Stimulated activated CD4-positive, alpha-beta T cell treated with anti-CD3 and anti-CD28 coated beads, TNF-alpha, amount 100 ng/mL, for 48 hours (primary cell): ENCODE measurements at places on chromosomes 12 and 14.

- DNase-seq = no peak
Observed at GRCh38 chr14:104427131-104427851, 152.3 kb upstream of the C14orf180 start.

DNA sequence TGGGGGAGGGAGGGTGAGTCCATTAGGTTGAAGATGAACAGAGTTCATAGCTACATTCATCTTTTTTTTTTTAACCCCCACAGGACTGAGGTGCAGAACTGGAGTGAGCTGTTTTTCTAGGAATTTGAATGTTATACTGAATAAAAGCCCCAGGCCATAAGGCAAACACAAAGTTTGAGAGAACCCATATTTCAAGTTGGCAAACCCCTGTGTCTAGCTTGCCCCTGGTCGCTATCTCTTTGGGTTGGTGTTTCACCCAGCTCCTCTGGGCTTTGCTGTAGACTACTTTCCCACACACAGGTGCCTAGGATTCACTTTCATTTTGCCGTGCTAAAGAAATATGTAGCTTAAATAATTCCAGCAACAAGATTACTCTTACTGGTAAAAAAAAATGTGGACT lies 5.2 kb upstream of the LMO3 start:
- no peak for DNase-seq

DNA sequence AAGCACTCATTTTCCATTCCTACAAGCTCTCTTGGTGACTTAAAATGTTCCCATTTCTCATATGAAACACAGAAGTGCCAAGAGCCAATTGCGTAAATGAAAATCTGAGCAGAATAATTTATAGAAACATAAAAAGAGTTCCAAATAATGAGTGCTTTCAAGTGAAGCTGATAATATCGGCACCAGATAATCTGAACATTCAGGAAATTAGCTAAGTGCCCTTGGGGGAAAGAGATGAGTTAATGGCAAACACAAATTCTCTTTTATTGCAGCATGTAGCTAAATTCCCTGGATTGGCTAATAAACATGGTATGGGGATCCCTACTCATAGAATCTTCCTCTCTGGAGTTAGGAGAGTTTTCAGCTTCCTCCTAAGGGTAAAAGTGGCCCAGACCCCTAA lies 46.7 kb downstream of the DAD1 start:
- DNase-seq = no peak

- DNase-seq = no peak
Observed at GRCh38 chr12:91099341-91099740, 12.0 kb downstream of the LUM start.

DNA sequence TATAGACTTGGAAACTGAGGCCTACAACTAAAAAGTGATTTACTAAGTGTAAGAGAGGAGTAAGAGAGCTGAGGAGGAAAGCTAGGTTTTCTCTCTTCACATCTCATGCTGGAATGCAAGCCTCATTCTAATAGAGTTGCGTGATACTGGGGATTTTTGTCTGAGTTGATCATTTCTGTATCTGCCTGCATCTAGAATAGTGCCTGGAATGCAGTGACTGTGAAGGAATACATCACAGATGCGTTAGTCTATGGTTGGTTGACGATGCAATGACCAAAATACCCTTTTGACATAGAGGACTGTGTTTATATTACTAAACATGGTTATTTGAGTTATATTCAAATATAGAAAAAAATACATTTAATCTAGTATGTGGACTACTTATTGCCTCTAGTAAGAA lies 9.2 kb upstream of the TMEM117 start:
- no peak for DNase-seq

- DNase-seq = no peak
Observed at GRCh38 chr12:11877869-11878780, 192.6 kb upstream of the BCL2L14 start.

DNA sequence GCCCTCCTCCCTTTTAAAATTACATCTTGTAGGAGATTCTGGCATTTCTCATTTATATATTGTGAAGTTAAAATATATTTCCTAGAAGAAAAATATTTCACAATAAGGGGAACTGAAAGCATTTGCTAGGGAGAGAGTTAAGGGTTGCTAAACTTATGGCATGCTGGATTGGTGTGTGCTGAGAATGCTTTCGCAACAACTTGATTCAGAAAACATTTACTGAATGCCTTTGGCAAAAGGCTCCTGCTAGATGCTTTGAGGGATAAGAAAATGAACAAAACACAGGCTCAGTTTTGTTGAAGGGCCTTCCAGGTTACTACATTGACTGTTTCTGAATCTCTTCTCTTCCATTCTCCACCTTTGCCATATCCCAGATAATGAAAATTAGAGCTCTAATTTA lies 67.5 kb downstream of the DIP2B start:
- DNase-seq = no peak

DNA sequence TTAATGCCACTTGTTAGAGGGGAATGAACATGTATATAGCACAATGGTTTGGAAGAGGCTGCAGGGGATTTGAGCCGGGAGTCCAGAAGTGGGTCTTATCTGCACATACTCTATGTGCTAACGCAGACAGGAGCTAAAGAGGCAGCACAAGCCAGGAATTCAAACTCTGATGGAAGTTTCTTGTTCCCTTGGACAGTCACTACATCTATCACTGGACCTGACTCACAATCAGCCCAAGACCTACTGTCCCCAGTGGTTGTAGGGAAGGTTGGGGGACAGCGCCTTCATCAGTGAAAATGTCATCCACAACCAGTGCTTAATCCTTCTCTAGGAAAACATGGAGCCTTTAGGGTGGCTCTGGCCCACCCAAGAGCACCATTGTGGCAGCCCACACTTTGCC lies 107.8 kb downstream of the GCH1 start:
- no peak for DNase-seq

DNA sequence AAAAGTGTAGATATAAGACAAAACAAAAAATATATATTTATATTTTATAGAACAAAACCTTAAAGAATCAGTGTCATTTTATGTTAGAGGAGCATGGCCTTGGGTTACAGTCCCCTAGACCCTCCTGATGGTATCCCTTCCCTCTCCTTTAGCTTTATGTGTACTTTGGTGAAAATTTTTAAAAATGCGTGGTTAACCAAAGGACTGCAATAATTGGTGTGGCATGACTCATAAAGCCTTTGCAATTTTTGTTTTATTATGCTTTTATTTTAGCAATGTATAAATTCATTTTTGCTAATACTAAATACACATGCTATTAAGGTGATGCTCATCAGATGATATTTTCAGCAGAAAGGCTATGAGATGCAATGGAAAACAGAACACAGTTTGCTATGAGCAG lies 264.4 kb downstream of the SYT1 start:
- no peak for DNase-seq

- no peak for DNase-seq
Observed at GRCh38 chr14:98903371-98903770, 368.6 kb downstream of the BCL11B start.

DNA sequence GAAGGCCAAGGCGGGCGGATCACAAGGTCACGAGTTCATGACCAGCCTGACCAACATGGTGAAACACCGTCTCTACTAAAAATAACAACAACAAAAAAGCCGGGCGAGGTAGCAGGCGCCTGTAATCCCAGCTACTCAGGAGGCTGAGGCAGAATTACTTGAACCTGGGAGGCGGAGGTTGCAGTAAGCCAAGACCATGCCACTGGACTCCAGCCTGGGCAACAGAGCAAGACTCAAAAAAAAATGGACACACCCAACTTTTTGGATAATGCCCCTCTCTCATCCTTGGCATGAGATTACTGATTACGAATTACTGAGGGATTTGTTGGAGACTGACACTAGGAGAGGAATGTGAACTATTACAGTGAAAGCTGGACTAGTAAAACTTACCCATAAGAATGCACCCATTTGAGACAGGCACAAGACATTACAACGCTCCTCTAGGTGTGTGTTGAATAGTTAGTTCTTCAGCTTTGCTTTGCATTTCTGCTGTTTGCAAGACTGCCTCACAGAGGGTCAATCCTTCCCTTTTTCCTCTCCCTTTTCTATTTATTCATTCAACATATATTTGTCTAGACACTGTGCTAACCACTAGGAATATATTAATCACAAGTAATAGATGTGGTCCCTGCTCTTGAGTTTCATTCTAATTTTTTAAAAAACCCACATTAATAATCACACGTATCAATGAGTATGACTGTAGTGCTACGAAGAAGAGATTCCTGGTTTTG lies 46.0 kb upstream of the OR5AU1 start:
- DNase-seq = no peak

DNA sequence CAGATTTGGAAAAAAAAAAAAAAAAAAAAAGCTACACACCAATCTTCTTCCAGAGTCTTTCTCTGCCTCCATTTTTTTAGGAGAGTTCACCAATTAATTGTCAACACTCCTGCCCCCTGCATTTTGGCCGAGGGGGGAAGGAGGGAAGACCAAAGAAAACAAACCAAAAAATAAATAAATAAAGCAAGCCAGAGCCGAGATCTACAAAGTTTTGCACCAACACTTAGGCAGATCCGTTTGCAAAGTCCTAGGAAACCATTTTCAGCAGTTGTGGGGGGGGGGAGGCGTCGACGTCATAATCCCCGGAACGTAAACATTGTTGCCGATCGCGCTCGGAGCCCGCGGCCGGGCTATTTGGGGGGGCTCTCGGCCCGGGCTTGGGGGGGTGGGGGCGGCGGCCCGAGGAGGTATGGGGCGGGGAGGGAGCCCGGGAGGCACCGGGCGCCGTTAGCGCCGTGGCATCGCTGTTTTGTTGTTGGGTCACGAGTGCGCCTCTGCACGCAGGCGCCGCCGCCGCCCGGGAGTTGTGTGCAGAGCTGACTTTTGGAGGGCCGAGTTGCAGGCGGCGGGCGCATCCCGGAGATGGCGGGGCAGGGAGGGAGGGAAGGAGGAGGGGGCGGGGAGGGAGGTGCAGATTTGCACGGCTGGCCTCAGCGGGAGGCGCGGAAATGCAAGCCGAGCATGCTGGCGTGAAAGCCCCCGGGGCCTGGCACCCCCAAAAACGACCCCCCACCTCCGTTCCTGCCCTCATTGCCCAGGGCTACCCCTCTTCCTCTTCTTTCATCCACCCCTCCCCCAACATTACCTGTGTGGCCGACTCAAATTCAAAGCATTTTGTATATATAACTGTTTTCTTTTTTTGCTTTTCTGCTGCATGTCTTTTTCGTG lies 598 bp downstream of the KDM2B start:
- peak; percentile 65 for DNase-seq

DNA sequence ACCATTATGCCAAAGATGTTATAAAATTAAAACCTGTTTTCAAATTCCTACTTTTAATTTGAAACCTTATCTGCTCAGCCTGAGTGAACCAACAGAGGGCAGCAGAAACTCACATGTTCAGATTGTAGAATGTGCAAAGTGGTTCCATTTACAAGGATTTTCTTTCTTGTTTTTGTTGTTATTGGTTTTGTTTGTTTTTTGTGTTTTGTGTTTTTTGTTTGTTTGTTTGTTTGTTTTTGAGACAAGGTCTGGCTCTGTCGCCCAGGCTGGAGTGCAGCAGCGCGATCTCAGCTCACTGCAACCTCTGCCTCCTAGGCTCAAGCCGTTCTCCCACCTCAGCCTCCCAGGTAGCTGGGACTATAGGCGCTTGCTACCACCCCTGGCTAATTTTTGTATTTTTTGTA lies 22.8 kb upstream of the GARIN2 start:
- no peak for DNase-seq

GRCh38 chr14:75301666-75302325 lies 23.2 kb downstream of the FOS start:
- peak; percentile 24 for DNase-seq

GRCh38 chr12:125004621-125005020 lies 11.2 kb downstream of the BRI3BP start:
- DNase-seq = no peak

- DNase-seq = no peak
Observed at GRCh38 chr14:94314890-94315289, 8.2 kb downstream of the SERPINA6 start.

DNA sequence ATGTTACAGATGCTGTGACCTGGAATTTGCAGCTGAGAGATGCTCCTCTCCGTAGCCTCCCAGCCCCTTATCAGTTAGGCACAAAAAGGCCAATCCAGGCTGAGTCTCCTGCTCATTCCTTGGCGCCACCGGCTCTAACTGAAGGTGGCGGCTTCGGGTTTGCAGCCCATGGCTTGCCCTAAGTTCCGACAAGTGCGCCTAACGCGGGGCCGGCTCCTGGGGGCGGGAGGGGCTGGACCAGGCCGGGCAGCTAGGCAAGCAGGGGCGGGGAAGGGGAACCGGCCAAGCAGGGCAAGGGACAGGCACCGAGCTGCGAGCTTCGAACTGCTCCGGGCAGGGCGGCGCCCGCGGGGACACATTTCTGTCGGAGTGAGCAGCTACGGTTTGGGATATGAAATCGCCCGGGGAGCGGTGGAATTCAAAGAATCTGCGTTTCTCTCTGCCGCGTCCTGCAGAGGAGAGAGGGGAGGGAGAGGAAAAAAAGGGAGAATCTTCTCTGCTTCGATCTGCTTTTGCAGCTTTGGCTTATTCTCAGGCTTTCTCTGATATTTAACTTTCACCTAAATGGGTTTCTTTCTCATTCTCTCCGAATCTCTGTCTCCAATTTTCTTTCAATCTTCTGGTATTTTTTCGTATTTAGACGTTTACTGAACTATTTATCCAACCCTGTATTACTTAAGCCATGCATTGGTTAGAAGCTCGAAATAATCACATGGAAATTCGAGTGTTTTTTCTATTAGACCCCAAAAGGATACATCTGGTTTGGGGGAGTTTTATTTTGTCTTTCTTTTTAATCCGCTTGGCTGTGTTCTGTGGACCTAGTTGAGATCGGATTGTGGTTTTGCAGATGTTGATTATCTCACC lies 1.6 kb upstream of the HOXC12 start:
- DNase-seq = no peak

DNA sequence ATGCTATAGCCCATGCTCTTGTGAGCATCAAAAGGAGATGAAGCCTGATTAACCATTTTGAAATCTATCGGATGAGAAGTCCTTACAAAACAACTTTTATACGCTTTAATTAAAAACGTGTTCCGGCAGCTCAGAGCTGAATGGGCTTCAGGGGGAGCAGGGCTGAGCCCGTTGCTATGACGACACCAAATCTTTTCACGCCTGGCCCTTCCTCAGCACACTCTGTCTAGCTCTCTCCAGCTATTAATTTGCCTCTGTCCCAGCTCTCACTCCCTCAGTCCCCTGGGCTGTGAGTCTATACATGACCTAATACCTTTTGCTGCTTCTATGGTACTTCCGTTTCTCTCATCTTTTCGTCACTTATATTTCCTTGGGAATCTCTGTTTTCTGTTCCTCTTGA lies 15.8 kb downstream of the FOXA1 start:
- no peak for DNase-seq
